ENCODE measurements at places on chromosomes 5 and 9.

GRCh38 chr9:98159301-98159700, 33.1 kb downstream of the CORO2A start:
- DNase-seq, result no peak

- DNase-seq, result no peak
These were observed 49.2 kb upstream of the TSLP start for GRCh38 chr5:111022301-111022700.

DNA sequence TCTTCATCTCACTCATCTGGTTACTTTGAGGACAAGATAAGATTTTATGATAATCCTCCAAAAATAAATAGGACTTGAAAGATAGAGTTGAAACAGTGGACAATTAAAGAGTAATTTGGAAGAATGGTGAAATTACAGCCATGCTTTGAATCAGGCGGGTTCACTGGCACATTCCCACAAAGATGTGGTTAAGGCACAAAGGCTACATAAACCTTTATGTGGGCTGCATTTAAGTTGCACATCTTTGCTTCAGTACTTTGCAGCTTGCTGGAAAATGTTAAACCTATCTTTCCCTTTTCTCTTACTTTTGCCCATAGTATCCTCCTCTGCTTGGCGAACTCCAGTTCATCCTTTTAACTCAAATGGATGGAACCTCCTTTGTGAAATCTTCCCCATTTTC, 92.2 kb upstream of the TNFAIP8 start:
- DNase-seq, result no peak

- no peak for DNase-seq
These were observed 847.0 kb downstream of the TLE1 start for GRCh38 chr9:80842389-80842788.

DNA sequence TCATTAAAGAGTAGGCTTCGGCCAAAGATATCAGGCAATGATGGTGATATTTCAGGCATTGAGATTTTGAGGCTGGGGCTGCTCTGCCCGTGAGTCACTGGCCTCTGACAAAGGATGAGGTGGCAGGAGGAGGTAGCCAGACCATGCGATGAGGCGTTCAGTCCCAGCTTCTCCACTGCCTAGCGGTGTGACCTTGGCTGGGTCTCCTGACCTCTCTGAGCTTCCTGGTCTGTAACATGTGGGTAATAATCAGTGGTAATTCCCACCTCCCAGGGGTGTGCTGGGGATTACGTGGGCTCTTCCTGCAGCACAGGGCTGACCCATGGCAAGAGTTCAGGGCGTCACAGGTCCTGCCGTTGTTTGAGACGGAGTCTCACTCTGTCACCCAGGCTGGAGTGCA, 73.2 kb upstream of the RAPGEF1 start:
- DNase-seq, result no peak

DNA sequence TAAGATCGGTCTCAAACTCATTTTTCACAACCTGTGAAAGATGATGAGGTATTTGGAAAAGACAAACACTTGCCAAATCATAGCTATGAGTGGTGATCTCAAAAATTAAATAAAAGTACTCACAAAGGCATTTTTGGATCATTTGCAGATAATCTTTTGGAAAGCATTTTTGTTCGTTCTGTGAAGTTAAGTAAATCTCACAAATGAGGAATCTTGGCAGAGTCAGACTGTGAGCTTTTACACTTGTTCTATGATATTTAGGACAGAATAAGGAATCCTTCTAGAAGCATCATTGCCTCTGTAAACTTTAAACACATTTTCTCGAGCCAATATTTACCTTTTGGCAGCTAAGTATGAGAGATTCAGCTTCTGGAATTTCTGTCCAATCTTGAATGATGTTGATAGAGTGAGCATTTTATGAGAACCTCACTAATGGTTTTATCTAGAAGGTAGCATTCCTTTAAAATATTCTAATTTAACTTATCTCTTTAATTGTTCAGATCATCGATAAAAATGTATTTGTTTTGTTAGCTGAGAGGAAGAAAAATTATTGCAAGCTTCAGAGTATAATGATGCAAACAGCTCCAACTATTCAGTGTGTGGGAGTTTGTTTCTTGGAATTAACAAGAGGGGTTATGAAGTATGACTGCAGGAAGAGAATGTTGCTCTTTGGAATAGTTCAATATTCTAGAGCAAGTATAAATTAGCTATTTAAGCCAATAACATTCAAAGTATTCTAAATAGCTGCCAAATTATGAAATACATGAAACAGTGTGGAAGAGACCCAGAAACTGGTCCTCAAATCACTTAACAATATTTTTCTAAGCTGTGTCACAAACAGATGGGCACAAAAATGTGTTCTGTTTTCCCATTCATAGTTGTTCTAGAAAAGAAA, 48.6 kb upstream of the SLCO6A1 start:
- no peak for DNase-seq

GRCh38 chr5:57508211-57508610, 25.6 kb upstream of the ACTBL2 start:
- DNase-seq, result no peak

DNA sequence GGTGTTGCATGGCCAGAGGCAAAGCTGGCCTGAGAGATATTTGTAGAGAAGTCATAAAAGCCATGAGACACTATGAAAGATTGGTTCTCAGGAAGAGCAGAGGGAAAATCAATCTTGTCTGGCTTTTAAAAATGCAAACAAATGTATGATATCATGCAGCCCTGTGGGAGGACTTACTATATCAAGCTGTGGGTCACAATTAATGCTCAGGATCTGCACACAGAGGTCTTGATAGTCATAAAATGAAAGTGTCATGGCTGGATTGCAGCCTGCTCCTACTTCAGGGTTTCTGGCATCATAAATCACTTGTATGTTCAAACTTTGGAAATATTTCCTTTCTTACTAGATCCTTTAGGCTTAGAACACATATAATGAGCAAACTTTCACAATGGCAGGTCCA, 151.5 kb downstream of the SEMA6A start:
- DNase-seq, result no peak

DNA sequence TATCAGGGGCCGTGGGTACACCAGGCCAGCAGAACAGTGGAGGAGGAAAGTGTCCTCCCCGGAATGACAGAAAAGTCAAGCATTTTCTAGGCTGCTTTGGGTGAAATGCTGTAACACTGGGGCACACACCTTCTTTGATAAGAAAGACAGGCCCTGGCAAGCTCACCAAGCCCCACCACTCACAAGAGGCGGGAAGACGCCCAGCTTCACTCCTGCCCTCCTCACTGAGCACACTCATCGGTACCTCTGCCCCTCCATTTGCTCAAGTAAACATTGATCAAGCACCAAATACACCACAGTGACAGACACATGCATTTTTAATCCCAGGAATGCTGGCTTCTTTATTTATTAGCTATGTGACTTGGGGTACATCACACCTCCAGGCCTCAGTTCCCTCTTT, 43.1 kb downstream of the B4GALT1 start:
- no peak for DNase-seq

DNA sequence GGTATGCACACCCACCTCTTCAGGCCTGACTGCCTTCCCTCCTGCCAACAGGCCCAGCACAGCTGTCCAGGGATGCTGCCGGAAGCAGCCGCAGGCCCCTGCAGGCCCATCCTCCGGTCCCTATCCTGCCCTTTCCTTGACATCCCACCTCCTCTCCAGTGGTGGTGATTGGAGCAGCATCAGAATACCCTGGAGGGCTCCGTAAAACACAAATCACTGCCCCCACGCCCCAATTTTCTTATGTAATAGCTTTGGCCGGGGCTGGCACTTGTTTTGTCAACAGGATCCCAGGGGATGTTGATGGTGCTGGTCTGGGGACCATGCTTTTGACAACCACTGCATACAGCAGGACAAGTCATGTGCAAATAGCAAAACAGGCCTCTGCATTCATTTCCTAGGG, 274.5 kb downstream of the GADD45G start:
- DNase-seq, result no peak

- DNase-seq, result no peak
These were observed 125.2 kb downstream of the ZNF608 start for GRCh38 chr5:124621279-124621678.

- DNase-seq, result no peak
These were observed 126.4 kb downstream of the KCNIP1 start for GRCh38 chr5:170630226-170630625.

- no peak for DNase-seq
These were observed 154.2 kb upstream of the DAB2 start for GRCh38 chr5:39578887-39579497.

GRCh38 chr5:122705851-122706250, 69.0 kb upstream of the SNX2 start:
- no peak for DNase-seq

GRCh38 chr5:119554597-119554996, 74.8 kb upstream of the FAM170A start:
- DNase-seq, result no peak

DNA sequence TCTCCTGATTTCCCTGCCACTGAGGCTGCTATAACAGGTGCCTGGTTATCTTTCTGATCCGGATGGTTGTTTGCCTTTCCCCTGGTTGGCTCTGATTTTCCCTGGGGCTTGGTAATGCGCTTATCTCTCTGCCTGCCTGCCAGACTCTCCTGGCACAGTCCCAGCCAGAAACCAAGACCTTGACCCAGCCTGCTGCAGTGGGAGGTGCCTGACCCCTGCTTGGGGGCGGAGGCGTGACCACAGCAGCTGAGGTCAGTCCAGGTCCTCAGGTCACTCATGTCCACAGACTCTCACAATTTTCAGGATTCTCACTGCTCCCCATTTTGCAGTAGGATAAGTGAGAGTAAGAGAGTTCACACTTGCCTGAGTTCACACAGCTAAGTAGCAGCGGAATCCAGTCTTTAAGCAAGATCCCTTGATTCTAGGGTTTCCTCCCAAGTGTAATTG, 24.4 kb upstream of the SYNPO start:
- no peak for DNase-seq

- DNase-seq, result no peak
These were observed 12.4 kb upstream of the NFIB start for GRCh38 chr9:14326264-14326826.

GRCh38 chr9:16689351-16689938, 181.0 kb downstream of the BNC2 start:
- no peak for DNase-seq

GRCh38 chr9:78031893-78032729, 500 bp upstream of the GNAQ start:
- no peak for DNase-seq

DNA sequence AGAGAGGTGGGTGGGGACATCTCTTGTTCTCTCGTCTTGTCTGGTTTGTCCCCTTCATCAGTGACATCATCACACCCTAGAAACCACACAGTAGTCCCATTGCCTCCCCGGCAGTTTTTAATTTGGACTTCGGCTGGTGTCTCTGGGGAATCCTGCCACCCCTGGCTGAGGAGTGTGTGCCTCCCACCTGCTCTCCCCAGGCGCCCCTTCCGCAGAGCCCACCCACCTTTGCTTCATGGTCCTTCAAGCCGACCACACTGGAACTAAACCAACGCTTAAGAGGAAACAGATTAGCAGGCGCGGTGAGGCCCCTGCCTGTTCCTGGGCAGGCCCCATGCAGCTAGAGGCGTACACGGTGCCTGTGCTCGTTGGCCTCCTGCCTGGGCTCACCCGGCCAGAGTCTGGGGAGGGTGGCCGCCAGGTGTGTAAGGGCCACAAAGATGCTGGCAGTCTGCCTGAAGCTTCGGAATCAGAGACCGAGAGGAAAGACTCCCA, 107.6 kb upstream of the SPRY4 start:
- DNase-seq, result no peak

DNA sequence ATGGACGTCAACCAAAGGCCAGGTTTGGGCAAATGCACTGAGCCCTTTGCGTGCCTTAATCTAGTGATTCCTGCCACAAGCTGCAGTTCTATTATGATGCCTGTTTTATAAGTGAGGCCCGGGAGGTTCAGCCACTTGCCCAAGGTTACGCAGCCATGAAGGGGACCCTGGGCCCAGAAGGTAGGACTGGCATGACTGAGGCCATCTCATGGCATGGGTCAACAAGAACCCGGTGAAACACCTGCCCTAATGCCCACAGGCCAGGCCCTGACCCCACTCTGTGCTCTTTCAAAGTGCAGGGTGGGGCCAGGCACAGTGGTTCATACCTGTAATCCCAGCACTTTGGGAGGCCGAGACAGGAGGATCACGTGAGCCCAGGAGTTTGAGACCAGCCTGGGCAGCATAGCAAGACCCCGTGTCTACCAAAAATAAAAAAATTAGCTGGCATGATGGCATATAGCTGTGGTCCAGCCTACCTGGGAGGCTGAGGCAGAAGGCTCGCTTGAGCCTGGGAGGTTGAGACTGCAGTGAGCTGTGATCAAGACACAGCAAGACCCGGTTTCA, 8.6 kb downstream of the NINJ1 start:
- DNase-seq, result no peak

- DNase-seq, result no peak
These were observed 7.8 kb downstream of the LCN9 start for GRCh38 chr9:135670721-135671590.

DNA sequence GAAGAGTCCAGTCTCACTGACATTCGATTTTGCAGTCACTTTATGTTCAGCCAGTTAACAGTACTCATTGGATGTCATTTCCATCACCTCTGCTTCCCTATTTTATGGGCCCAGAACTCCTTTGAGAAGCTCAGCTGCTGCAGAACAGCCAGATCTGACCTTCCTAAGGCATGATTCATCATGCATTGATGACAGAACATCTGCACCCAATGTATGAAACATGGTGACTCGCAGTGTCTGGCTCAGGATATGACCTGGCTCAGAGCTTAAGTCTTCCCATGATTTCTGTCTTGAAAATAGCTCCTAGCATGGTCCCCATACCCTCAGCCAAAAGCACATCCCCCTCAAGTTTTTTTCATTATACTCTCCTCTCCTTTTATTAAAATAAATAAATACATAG, 92.6 kb upstream of the TRIM32 start:
- DNase-seq, result no peak

DNA sequence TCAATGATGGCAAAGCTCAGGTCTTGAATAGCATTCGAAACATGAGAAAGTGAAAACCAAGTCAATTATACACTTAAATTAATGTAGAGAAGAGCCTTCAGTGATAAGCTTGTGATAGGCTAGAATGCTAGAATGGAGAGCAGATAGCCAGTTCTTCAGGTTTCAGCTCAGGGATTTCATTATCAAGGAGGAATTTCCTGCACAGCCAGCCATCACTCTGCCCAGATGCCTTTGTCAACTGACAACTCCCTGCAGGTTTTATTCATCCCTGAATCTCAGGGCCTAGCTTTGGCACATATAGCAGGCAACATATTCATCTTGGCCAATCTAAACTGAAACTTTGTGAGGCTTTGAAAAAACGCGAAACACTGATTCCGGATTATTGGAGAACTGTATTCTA, 199.3 kb upstream of the CDH6 start:
- DNase-seq, result no peak

DNA sequence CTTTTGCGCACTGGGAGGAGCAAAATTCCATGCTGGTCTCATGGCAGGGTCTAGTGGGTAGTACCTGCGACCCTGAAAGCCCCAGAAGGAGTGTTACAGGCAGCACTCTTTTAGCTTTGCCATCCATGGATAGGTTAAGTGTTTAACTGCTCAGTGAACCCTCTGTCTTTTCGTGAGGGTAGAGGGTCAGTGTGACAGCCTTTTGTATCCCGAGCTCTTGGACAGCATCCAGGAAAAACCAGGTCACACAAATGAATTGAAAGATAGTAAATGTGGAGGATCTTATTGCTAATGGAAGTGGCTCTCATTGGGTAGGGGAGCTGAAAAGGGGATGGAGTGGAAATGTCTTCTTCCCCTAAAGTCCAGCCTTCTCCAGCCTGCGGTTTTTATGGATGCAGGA, 57.8 kb upstream of the CCDC112 start:
- no peak for DNase-seq

GRCh38 chr5:84086511-84086910, 298.2 kb downstream of the EDIL3 start:
- DNase-seq, result no peak
